Stimulated activated CD8-positive, alpha-beta memory T cell treated with anti-CD3 and anti-CD28 coated beads, Interleukin-15, amount 100 ng/mL, for 4 hours (primary cell): ENCODE measurements at places on chromosomes 1 and 21.
A peak's percentile ranks its signal among the peaks of the same experiment; 100 is the strongest.

- no peak for DNase-seq
Observed at GRCh38 chr1:4571263-4571662, 83.1 kb upstream of the AJAP1 start.

DNA sequence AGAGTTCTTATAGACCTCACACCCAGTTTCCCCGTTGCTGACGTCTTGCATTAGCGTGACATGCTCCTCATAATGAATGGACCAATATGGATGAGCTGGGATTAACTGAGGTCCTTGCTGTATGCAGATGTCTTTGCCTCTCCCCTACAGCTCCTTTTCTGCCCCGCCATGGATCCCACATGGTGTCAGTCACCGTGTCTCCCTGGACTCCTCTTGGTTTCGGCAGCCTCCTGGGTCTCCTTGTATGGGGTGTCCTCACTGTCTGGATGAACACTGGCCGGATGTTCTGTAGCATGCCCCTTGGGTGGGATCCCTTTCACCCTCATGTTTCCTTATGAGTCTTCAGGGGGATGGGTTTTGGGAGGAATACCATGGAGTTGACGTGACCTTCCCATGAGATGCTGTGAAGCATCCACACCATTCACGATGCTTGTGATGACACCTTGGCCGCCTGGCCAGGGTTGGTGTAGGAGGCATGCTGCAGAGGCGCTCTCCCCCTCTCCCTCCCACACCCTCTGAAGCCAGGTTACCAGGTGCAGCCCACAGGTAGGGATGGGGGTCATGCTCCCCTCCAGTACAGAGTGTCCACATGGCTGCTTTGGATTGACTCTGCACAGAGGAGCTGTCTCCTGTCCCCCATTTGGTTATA, 4.4 kb downstream of the GJC2 start:
- no peak for DNase-seq

GRCh38 chr1:164515711-164516331, 43.2 kb upstream of the PBX1 start:
- no peak for DNase-seq

DNA sequence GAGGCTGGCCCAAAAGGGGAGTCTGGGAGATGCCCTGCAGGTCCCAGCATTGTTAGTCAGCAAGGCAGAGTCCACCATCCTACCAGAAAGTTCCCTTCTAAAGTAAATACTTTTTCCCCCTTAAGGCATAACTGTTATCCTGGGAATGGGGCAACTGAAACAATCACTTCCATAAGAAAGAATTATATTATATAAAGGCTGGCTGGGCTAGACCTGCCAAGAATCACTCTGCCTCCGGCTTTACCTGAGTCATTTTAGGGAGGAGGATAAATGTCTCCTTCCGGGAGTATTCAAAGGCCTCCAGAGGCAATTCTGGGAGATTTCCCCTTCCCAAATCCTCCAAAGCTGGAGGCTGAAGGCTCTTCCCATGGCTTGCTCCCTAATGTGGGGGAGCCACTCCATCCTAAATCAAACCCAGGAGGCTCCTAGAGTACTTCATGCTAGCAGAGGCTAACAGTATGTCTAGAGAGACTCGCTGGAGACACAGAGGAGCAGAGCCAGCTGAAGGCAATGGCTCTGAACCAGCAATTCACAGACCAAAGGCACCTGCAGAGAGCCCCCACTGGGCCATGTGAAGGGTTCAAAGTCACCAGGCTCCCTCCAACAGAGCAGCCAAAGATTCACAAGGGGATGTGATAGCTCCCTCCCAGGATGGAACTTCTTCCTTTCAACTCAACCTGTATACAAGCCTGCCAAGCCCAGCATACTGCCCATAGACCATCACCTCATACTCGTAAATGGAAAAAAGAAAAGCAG, 116.0 kb downstream of the ASTN1 start:
- no peak for DNase-seq

DNA sequence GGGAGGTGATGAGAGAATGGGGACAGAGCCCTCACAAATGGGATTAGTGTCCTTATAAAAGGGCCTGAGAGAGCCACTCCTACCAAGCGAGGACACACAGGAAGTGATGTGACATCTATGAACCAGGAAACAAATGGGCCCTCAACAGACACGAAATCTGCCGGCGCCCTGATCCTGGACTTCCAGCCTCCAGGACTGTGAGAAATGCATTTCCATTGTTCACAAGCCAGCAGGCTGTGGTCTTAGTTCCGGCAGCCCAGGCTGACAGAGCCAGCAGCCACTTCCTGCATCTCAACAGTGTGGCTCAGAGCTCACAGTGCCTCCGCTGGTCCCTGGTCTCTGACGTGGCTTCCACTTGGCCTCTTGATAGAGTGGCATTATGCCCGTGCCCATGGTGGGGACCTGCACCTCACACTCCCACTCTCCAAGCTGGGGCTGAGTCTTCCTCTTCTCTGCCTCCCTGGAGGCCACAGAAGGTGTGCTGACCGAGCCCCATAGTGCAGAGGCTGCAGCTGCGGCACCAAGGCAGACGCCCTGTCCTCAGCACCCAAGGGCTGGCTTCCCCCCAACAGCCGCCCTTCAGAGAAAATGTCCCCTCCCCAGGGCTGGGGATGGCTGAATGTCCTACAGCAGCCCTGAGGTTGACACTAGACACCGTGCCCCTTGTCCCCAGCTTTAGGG, 44.9 kb downstream of the ACOT7 start:
- DNase-seq, result peak; percentile 31

GRCh38 chr1:68281946-68282615, 49.8 kb upstream of the WLS start:
- DNase-seq, result no peak

DNA sequence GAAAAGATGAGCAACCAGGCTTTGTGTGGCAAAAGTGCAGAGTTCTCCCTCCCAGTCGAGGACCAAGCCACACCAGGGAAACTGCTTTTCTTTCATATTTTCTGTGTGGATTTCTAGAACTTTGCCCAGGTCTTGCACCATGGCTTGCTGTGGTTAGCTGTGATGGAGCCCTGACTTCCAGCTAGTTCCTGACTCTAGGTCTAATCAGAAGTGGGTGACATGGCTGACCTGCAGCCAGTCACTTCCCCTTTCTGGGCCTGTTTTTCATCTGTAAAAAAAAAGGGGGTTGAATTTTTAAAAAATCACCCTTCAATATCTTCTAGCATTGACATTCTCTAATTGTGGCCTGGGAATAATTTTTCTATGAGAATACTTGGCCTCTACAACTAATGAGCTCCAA, 491.2 kb upstream of the USP24 start:
- no peak for DNase-seq

GRCh38 chr1:14460173-14460572, 138.3 kb upstream of the KAZN start:
- DNase-seq, result no peak

- no peak for DNase-seq
Observed at GRCh38 chr1:198437332-198437731, 103.1 kb downstream of the ATP6V1G3 start.

GRCh38 chr1:94719926-94720793, 100.0 kb upstream of the SLC44A3 start:
- no peak for DNase-seq

- DNase-seq, result no peak
Observed at GRCh38 chr1:184210862-184211261, 159.3 kb downstream of the TSEN15 start.

DNA sequence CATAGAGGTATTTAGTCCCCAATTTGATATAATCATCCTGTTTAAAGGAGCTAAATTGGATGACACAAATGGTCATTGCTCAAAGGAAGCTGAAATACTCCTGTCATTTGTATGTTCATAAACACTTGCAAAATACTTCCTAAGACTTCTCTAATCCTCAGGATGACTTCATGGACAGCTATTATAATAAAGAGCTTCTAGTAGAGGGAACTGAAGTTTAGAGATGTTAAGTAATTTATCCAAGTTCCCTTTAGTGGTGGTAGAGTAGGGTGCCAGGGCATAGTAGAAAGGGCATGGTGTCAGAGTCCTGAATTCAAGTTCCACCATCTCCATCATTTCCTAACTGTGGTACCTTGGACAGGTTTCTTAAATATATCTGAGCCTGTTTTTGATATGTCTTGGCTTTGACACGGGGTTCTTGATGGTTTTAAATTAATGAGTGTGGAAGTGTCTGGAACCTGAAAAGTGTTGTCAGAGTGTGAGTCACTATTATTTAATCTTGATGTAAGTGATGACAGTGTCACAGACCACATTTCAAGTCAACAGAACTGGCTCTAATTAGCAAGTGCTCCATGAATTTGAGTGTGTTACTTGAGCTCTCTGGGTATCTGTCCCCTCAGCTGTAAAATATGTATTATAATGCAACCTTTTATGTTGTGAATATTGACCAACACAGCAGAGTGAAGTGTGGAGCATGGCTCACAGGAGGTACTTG, 12.1 kb upstream of the GBP6 start:
- no peak for DNase-seq

DNA sequence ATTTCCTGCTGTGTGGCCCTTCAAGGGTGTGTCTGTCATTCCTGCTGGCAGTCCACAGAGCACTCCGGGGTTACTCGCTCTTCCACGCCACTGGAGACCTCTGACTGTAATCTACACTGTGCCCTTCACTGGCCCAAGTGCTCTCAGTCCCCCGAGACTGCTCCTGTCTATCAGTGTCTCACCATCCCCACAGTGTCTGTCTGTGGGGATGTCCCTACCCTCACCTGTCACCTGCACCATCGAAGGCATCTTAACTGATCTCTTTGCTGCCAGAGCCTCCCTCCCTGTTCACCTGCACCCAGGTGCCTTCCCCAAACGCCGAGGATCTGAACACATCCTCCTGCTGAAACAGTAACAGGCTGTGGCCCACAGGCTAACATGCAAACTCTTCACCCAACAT, 136.7 kb downstream of the MATN1 start:
- DNase-seq, result no peak

DNA sequence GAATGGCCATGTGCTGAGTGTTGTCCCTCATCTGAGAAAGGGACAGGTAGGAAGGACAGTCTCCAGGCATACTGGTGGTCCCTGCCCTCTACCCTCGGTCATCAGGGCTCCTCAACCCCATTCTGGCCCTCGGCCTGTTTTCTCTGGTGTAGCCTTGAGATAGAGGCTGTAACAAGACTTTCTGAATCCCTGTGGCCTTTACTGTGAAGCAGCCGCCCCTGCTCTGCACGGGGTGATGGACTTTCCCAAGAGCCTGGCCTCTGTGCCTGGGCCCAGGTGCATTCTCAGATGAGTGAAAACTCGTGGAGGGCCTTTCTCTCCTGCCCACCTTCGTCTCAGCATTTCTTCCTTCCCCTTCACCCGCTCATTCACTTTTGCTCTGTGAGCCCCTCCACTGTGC, 3.0 kb upstream of the CASQ1 start:
- DNase-seq, result no peak

GRCh38 chr1:243251539-243251938, 3.5 kb downstream of the CEP170 start:
- DNase-seq, result no peak

- DNase-seq, result no peak
Observed at GRCh38 chr1:45492691-45493090, 1.7 kb upstream of the TESK2 start.

DNA sequence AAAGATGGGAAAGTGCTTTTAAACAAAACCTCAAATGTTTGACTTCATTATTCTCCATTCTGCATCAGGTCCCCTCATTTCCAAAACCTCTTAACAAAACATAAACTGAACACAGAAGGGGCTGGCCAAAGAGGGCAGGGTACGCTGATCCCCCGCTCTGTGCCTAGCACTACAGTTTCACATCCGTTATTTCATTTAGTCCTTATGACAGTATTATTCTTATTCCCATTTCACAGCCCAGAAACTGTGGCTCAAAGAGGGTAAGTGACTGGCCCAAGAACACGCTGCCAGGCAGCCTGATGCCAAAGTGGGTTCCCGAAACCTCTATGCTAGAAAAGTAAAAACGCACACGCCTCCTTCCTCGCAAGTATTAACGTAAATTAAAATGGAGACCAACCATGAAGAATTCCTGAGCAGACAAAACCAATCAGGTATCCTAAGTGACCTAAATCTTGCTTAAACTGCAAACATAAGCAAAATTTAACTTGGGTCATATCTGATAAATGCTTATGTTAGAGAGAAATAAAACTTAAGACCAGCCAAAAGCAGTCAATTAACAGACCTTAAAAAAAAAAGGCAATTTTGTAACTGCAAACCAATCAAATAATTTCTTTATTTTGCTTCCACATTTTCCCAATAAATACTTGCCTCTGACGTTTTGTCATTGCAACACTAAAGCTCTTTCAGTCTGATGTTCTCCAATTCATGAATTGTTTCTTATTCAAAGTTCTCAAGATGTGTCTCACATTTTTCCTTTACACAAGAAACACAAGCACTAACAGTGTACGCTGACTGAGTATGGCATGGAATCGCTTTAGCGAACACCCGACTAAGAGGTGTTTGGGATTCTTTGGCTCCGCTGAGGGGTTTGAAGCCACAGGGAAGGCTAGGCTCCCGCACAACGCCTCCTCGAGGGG, 653 bp downstream of the CASP9 start:
- DNase-seq, result no peak

GRCh38 chr21:45952974-45953373, 28.6 kb upstream of the COL6A1 start:
- no peak for DNase-seq

DNA sequence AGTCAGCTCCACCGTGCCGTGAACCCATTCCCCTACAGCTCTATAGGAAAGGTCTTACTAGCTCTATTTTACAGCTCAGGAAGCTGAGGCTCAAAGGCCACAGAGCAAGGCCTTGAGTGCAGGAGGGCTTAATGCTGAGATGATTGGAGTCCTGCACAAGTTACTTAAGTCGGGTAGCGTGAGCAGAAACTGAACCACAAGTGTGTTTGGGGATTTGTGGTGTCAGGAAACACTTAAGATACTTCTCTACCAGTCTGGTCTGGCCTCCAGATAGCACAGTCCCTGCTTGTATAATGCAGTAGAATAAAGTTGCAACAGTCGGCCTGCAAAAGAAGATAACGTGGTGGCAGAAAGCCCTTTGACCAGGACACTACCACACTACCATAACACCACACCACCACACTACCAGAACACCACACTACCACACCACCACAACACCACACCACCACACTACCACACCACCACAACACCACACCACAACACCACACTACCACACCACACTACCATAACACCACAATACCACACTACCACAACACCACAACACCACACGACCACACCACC, 118.1 kb downstream of the SPSB1 start:
- DNase-seq, result no peak

- DNase-seq, result no peak
Observed at GRCh38 chr1:37846647-37847339, 12.6 kb downstream of the MTF1 start.

- DNase-seq, result peak; percentile 10
Observed at GRCh38 chr1:147647796-147648633, 22.3 kb downstream of the ACP6 start.
